ENCODE measurements at places on chromosomes 2 and 18. TPM values are rescaled to one million over a fixed set of nuclear protein-coding genes. Genes with fewer than 3 reads are reported as not detected.
A peak's percentile ranks its signal among the peaks of the same experiment; 100 is the strongest.

DNA sequence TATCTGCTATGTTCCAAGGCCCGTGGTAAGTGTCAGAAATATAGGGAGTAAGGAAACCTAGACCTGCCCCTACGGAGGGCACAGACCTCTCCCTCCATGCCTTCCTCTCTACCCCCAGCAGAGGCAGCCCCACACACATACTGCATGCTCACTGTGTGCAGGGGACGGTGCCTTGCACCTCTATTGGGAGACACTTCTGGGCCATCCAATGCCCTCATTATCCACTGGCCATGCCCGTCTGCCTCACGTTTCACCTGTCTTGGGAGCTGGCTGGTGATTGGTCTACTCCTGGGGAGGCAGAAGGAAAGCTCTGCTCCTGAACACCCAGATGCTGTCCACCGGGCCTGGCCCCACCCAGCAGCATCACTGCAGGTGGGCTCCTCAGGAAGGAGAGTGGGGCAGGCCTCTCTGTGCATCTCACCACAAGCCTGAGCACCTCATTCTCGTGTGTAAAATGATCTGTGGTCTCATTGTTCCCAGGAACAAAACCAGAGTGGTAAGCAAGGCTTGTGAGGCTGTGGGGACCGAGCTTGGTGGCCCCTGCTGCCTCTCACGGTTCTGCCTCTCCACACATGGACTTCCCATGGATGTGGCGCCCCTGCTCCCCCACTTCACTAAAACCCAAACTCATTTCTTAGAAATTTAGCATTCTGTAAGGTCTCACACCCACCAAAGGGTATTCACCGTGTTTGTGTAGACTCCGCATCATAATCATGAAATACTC, 312.5 kb upstream of the HS6ST1 start:
- DNase-seq: no peak

- DNase-seq: peak; percentile 84
Observed at GRCh38 chr2:64646007-64646880, 7.5 kb downstream of the SERTAD2 start.

DNA sequence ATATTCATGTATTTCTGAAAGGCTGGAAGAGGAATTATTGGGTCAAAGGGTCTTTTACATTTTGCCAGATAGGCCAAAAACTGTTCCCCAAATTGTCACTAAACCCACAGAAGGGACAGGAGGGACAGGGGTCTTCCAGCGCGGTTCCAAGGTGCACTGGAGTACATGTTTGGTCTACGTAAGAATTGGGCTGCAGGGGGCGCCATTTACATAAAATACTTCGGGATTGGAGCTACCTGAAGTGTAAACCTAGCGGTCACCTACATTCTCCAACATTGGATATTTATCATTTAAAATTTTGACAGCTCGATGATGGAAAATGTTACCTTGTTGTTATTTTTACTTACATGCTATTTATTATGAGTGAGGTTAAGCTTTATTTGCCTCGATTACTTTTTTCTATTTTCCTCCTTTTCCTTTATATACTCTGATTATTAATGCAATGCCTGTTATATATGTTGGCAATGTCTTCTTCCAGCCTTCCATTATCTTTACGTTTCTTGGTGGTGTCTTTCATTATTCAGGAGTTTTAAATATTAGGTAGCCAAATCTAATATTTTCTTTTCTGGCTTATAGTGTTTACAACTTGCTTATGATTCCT, 43.0 kb upstream of the RAB6C start:
- no peak for DNase-seq

DNA sequence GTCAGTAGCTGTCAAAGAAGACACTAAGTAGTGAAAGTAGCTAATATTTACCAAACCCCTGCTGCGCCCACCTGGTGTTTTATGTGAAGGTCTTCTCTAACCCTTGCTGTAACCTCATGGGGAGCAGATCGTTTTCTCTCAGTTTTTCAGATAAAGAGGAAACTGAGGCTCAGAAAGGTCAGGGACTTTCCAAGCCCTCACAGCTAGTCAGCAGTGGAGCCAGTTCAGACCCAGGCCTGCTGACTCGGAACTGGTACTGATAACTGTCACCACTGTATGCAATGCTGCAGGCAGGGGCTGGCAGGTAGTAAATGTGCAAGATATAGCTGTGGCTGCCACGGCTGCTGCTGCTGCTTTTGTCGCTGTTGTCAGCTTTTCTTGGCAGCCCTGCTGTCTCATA, 69.1 kb downstream of the LRRFIP1 start:
- DNase-seq: no peak

GRCh38 chr2:178477443-178478129, 814 bp downstream of the FKBP7 start:
- no peak for DNase-seq

DNA sequence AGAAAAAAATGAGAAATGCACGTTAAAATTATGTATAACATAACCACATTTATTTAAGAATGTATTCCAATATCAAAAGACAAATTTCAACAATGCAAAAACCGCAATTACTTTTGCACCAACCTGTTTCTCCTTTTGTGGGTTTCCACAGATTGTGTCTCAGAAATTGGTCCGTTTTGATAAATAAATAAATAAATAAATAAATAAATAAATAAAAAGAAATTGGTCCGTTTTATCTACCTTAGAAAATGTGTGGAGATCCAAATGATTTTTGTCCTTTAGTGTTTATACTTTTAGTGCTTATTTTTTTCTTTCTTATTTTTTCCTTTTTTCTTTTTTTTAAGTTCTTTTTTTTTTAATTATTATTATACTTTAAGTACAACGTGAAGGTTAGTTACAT, 1682.2 kb upstream of the TMEFF2 start:
- no peak for DNase-seq

- DNase-seq: no peak
Observed at GRCh38 chr2:59933948-59934347, 619.5 kb downstream of the BCL11A start.

GRCh38 chr18:63783394-63783793, 8.2 kb downstream of the SERPINB7 start:
- DNase-seq: no peak

DNA sequence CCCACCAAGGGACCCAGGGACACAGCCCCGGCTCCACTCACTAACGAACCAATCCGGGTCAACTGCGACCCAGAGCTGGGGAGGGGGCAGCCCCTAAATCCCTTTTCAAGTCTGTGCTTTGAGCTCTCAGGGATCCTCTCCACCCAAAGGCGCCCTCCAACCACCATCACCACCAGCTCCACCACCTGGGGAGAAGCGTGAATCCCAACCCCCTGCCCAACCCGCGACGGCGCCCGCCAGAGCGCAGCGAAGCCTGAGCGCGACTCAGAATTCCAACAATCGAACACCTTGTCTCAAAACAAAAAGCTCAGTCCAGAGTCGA, 497 bp downstream of the DSC3 start:
- DNase-seq: no peak

DNA sequence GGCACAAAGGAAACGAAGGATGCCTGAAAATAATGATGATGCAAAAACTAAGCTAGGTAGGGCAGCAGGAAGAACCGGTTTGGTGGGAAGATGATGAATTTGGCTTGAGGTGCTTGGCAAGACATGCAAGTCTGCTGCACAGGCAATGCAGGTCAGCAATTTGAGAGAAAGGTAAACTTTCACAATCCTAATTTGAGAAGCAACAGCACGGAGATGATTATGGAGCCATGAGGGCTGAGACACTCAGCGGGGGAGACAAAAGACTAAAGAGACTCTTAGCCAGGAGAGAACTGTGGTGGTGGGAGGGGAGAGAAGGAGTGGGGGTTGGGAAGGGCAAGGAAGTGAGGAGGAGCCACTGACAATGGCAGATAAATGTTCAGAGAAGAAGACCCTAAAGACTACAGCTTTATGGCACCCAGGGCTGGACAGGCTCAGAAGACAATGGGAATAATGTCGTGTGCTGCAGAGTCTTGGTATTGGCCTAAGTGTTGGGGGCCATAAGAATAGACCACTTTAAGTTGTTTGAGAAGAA, 19.4 kb upstream of the RNF149 start:
- DNase-seq: no peak

DNA sequence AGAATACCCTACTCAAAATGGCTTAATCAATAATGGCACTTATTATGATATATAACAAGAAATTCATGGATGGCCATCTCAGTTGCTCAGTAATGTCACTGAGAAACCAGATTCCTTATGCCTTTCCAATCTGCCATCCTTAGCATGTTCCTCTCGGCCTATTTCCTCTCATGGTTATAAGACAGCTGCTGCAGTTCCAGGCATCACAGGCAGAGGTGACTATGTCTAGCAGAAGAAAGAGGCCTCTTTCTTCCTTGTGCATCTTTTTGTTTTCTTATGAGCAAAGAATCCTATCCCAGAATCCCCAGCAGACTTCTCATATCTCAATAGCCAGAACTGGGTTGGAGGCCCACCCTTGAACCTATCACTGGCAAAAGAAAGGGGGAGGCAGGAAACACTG, 310.6 kb upstream of the SPRED2 start:
- no peak for DNase-seq

DNA sequence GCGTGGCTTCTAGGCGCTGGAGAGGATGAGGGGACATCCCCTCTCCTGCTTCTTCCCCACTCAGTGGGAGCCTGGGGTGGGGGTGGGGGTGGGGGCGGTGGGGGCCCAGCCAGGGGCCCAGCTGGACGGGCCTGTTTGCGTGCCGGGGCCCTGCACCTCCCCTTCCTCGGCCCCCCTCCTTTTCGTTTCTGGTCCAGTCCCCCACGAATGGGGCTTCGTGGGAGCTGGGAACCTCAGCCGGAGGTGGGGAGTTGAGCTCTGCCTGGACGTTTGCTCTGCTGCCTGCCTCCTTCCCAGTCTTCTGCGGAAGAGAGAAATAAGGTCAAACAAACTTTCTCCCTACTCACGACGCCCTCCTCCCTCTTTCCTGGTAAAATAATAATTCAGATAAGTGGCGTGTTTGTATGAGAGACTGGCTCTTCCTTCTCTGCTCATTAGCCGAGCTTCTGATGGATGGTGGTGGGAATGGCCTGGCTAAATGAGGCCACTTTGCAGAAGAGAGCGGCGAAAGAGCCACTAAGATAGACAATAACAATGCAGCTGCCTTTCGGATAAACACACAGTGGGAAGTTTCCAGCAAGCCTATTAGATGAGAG, 782 bp downstream of the MTA3 start:
- no peak for DNase-seq

DNA sequence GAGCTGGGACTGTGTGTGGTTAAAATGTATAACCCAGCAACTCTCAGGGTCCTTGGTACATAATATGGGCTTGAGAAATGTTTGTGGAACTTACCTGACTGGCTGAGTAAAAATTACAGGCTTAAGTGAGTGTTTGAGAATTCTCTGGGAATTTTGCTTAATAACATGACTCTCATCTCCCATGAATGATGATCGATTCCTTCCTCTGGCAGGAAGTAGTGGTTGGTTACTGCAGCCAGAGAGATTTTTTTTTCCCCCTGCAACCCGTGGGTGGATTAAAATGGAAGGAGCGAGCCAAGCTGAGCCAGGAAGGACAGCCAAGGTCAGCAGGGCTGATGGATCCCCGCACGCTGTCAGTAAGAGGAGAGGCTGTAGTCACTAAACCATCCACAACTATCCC, 40.6 kb upstream of the RFX8 start:
- no peak for DNase-seq

DNA sequence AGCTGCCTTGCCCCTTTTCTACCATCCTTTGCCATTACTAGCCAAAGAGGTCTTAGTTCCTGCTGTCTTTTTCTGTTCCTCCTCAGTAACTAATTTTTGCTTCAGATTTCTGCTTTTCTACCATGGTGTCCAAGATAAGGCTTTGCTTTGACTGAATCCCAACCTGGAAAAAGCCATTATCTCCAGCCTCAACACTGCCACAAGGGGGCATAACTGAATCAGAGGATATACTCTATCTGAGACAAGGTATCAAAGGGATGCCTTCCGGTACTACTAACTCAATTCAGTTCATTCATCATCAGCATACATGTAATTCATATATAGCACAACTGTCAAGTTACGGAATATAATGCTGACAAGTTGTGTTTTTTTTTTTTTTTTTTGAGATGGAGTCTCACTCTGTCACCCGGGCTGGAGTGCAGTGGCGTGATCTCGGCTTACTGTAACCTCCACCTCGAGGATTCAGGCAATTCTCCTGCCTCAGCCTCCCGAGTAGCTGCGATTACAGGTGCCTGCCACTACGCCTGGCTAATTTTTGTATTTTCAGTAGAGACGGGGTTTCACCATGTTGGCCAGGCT, 11.4 kb downstream of the OSGEPL1 start:
- no peak for DNase-seq

DNA sequence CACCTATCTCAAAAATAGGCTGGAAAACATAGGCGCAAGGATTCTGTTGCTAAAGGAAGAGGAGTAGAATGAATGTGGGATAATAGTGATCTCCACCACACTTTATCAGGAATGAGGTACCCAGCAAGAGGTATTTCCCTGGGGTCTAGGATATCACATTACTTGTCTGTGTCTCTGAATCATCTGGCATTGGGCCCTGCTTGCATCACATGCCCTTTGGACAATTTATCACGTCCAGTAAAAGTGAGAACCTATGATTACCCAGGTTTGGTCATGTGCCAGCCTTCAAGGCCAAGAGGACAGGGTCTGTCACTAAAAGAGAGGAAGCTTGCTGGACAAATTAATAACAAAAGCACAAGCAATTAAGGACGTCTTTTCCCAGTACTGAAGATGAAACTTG, 11.4 kb upstream of the TRAPPC8 start:
- DNase-seq: no peak

- DNase-seq: peak; percentile 18
Observed at GRCh38 chr2:231359441-231359840, 36.1 kb upstream of the B3GNT7 start.

DNA sequence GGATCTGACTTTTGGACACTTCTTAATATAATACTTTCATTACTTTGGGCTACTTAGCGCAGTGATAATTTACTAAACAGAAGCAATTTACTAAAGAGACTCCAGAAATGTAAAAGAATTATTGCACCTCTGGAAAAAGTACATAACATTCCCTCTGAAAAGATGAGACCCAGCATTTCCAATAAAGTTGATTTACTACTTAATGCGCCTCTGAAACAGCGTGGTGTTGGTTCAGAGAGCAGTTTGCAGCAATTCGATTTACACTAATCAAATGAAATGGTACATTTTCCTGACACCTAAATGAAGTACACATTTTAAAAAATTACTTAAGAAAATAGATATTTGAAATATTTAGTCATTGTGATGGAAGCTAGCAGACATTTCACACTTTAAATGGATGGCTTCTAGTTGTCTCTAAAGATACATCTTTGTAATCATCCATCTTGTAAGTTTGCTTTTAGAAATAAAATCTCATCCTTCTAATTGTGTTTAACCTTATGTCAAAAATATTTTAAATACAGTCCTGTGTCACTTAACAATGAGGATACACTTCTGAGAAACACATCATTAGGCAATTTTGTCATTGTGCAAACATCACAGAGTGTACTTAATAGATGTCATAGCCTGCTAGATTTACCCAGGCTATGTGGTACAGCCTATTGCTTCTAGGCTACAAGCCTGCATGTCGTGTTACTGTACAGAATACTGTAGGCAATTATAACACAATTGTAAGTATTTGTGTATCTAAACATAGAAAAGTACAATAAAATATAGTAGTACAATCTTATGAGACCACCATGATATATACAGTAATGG, 284.6 kb upstream of the UBE2E3 start:
- no peak for DNase-seq

The UBR3 gene
- 54.1 TPM for total RNA-seq

The DNER gene
- not detected for total RNA-seq

The UGT1A10 gene
- total RNA-seq: not detected
